Naive thymus-derived CD8-positive, alpha-beta T cell (primary cell): ENCODE measurements at places on chromosomes 6 and 20. TPM values are rescaled to one million over a fixed set of nuclear protein-coding genes. Genes with fewer than 3 reads are reported as not detected.

DNAH8 gene
- not detected for polyA plus RNA-seq

DZANK1 gene
- 0.87 TPM for polyA plus RNA-seq

TBXT gene
- polyA plus RNA-seq: not detected

DNA sequence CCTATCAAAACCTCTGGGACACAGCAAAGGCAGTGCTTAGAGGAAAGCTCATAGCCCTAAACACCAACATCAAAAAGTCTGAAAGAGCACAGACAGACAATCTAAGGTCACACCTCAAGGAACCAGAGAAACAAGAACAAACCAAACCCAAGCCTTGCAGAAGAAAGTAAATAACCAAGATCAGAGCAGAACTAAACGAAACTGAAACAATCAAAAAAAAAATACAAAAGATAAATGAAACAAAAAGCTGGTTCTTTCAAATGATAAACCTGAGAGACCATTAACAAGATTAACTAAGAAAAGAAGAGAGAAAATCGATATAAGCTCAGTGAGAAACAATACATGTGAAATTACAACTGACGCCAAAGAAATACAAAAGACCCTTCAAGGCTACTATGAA, 34.8 kb upstream of the RUNX2 start:
- H3K27me3 ChIP-seq: no peaks in the 10 kb centered on the region
- H3K4me3 ChIP-seq: peak overlapping the region; percentile 27
- peak; percentile 6 for DNase-seq

DNA sequence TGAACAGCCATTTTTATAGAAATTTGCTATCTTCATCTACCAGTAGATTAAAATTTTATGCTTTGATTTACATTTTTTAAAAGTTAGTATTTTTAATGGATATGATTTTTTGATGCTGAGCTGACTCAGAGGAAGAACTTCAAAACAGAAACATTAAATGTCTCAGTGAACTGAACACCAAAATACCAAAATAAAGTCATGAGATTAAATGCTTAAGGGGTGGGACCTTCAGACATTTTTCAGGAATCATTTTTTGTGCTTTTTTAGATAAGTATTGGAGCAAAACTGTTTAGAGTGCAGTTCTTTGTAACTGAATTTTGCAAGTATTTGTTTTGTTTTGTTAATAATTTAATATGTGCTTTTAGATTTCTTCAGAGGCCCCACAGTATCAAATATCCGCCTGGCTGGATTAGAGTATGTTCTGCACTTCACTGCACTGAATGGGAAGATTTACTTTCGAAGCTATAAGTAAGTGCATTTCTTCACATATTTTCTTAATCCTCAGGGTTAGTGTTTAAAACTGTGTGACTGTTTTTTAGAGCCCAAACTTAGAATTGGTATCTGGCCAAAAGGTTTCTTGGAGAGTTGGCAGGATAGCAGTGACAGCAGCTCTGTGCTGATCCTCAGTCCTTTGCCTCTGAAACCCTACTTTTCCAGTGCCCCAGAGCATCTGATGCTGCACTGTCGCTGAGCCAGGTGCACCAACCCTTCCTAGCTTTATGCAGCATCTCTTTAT, 33.7 kb downstream of the RPF2 start:
- no peaks in the 10 kb centered on the region for H3K27me3 ChIP-seq
- DNase-seq: no peak

- no peaks in the 10 kb centered on the region for H3K4me1 ChIP-seq
- H3K36me3 ChIP-seq: peaks cover 30% of the 10 kb centered on the region
- H3K27me3 ChIP-seq: no peaks in the 10 kb centered on the region
- DNase-seq: no peak
Measured at GRCh38 chr6:110898111-110898510, 23.5 kb downstream of the AMD1 start.

- peaks cover 50% of the 10 kb centered on the region for H3K27me3 ChIP-seq
- H3K4me1 ChIP-seq: peaks cover 19% of the 10 kb centered on the region
- no peaks in the 10 kb centered on the region for H3K36me3 ChIP-seq
- no peak for DNase-seq
- no peak overlapping the region for H3K4me3 ChIP-seq
- H3K27ac ChIP-seq: no peak overlapping the region
Measured at GRCh38 chr6:37693546-37694250, 4.0 kb downstream of the MDGA1 start.

- peaks cover 78% of the 10 kb centered on the region for H3K4me1 ChIP-seq
- no peaks in the 10 kb centered on the region for H3K27me3 ChIP-seq
- peaks cover 14% of the 10 kb centered on the region for H3K36me3 ChIP-seq
- no peak for DNase-seq
- H3K4me3 ChIP-seq: peak overlapping the region; percentile 35
Measured at GRCh38 chr6:4801491-4802110, 25.4 kb downstream of the CDYL start.

- no peaks in the 10 kb centered on the region for H3K36me3 ChIP-seq
- H3K27me3 ChIP-seq: no peaks in the 10 kb centered on the region
- no peak for DNase-seq
- H3K27ac ChIP-seq: no peak overlapping the region
- no peaks in the 10 kb centered on the region for H3K4me1 ChIP-seq
- no peak overlapping the region for H3K4me3 ChIP-seq
Measured at GRCh38 chr20:7490288-7490687, 450.0 kb downstream of the HAO1 start.
